ENCODE measurements at places on chromosomes 2 and 18. TPM values are rescaled to one million over a fixed set of nuclear protein-coding genes. Genes with fewer than 3 reads are reported as not detected.

The SPC25 gene
- total RNA-seq = not detected

The KCNE4 gene
- 22.2 TPM for total RNA-seq

The NEU4 gene
- not detected for total RNA-seq

The RAB6C gene
- total RNA-seq = not detected

The MC2R gene
- not detected for total RNA-seq

Measured in fibroblast of the aortic adventitia (primary cell).